ENCODE measurements at places on chromosomes 11 and 22.

GRCh38 chr11:72336163-72336562, 92.2 kb upstream of the PHOX2A start:
- no peak for DNase-seq

GRCh38 chr11:35373284-35373933, 45.9 kb downstream of the SLC1A2 start:
- no peak for DNase-seq

DNA sequence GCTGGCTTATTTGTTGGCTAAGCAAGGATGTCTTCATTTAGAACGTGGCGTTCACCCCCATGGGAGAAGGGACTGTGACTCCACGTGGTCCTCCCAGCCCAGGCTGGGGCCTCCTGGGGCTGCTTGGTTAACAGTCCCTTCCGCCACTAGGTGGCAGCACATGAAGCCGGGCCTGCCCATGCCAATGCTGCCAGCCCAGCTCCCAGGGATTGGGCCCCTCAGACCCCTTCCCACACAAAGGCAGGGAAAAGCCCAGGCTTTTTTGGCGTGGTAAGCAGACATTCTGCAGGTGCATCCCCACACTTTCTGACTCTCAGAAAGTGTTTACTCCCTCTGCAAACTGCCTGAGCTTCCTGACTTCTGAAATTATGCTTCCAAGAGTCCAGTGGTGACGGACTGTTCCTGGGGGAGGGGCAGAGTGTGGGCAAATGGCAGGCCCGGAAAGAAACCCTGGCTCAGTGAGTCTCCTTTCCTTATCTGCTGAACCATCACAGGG, 3.1 kb downstream of the CBX6 start:
- DNase-seq, result peak; percentile 32

DNA sequence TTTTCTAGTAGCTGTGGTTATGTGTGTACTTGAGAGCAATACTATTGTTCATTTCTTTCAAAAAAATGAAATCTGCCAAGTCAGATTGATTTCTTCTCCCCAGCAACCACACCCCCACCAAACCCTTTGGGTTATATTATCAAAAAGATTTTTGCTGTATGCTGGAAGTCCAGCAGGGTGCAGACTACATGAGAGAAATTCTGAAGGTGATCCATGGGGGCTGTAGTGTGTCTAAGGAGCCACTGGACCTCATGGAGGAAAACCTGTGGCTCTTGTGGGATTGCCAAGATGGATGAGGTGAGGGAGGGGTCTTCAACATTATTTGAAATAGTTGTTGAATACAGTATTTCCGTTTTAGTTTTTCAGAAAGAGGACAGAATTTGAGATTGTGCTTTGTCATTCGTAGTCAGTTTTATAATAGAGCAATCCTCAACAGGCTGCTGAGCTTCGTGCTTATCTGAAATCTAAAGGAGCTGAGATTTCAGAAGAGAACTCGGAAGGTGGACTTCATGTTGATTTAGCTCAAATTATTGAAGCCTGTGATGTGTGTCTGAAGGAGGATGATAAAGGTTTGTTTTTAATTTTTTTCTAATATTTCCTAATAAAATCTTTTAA, 3.1 kb downstream of the EIF3M start:
- no peak for DNase-seq

DNA sequence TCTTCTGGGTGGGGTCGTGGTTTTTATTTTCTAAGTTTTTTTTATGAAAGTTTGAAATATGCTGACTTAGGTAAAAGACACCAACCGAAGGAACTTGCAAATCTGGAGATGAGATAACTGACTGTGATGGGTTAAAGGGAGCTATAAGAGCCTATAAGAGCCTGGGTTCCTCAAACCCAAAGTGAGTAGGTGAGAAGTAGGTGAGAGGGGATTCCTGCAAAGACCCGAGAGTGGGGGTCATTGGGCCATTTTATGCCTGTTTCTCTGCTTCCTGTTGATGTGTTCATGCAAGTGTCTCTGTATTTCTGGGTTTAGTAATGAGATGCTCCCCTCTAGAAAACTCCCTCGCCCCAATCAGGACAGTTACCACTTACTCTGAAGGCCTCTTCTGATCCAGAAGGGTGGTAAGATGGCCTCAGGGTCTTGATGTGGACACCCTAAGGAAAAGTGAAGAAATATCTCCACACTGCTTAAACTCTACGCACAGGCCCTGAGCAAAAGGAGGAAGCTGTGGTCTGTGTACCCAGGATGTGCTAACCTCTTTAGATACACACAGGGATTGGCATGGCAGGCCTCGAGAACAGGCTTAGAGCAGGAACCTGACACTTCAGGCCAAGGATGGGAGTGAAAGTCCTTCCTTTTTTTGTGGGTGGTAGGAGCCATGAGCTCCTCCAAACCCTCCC, 1.8 kb downstream of the FLI1 start:
- DNase-seq, result no peak

DNA sequence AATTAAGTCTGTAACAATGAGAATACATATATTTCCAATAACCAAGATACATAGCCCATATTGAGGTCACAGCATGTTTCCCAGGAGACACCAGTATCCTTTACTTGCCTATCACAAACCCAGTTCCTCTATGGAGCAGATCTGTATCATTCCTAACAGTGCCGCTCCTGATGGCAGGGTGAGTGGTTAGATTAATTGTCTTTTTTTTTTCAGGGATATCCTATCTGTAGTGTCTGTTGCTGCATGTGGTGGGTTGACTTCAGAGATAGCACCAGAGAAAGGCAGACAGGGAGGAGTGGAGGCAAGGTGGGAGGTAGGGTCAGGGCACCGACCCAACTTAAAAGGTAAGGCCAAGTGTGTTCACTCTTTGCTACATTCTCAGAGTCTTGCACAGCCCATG, 2.8 kb downstream of the MTNR1B start:
- DNase-seq, result no peak

DNA sequence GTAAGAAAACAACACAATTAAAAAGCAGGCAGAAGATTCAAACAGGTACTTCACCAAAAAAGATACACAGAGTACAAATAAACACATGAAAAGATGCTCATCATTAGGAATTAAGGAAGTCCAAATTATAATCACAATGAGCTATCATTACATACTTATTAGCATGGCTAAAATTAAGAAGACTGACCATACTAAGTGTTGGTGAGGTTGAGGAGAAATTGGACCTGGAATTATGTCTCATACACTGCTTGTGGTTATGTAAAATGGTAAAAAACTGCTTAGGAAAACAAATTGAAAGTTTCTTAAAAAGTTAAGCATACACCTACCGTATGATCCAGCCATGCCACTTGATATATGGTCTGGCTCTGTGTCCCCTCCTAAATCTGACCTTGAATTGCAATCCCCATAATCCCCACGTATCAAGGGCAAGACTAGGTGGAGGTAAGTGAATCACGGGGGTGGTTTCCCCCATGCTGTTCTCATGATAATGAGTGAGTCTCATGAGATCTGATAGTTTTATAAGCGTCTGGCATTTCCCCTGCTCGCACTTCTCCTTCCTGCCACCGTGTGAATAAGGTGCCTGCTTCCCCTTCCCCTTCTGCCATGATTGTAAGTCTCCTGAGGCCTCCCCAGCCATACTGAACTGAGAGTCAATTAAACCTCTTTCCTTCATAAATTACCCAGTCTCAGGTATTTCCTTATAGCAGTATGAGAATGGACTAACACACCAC, 4.8 kb downstream of the SAAL1 start:
- DNase-seq, result no peak

DNA sequence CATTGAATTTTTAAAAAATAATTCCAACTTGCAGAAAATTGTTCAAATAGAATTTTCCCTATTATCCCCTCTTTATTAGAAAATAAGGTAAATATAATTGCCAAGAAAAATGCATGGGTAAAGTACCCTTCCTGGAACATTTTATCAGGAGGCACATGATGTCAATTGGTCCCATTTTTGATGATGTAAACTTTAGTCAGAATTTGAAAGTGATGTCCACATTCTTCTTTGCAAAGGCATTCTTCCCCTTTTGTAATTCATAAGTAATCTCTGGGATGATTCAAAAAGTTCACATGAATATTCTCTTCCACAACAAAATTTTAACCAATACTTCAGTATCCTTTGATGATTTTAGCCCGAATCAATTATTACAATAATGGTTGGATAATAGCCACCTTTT, 86.9 kb upstream of the ANO3 start:
- no peak for DNase-seq

DNA sequence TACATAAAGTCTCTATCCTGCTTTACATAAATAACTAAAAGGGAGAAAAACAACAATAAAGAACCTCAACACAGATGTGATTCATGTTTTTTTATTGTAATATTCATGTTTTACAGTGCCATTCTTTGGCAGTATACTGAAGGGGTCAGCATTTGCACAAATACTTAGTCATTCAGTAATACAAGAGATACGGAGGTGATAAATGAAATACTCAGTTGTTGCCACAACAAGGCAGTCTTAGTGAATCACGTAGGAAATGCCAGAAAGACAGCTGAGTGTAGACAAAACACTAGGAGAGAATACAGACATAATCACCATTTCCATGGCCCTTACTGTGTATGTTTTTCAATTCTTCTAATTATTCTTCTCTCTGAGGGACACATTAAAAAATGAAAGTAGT, 910.4 kb downstream of the METTL15 start:
- no peak for DNase-seq

GRCh38 chr11:122430490-122430889, 225.0 kb upstream of the UBASH3B start:
- DNase-seq, result no peak

- no peak for DNase-seq
Observed at GRCh38 chr11:124150684-124151083, 32.5 kb upstream of the OR10D3 start.

- DNase-seq, result no peak
Observed at GRCh38 chr11:60235321-60235720, 7.6 kb downstream of the MS4A4E start.

DNA sequence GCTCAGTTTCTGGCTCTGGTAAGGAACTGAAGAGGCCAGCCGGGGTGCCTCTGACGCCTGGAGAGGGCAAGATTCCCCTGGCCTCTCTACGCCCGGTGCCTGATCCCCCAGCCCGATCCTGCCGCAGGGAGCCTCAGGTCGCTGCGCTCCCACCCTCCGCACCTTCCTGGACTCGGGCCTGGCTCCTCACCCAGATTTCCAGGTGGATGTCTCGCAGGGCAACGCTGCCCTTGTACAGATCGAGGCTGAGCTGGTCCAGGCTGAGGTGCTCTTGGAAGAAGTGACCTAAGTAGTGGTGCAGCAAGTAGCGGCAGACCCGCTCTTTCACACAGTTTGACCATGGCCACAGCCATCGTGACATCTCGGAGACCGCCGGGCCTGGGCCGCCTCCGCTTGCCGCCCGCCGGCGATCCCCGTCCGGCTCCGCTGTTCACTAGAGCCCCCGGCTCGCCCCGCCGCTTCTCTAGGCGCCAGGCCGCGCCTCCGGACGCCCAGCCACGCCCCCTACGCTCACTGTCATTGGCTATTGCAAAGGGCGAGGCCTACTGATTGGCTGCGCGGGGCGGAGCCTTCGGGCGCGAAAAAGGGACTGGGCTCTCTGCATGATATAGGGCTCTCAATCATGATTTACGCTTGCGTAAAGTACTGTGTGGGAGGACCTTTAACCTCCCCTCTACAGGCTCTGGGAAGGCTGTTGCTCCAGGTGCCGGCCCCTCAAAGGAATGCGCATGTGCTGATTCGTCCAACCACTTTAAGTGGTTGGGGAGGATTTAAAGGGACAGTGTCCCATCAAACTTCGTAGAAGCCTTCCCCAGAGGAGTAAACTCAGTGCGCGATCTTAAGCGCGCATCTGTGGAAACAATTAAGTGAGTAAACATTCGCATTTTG, at the start of gene ATG2A:
TSS of gene ATG2A (minus strand) at position 435 of the 888 bp plus-strand sequence. CDS start at position 361, 74 bp downstream.
- DNase-seq, result peak; percentile 99

- DNase-seq, result no peak
Observed at GRCh38 chr11:107777110-107777509, 65.3 kb upstream of the SLN start.
